ENCODE measurements at places on chromosomes 2 and 18.
A peak's percentile ranks its signal among the peaks of the same experiment; 100 is the strongest.

DNA sequence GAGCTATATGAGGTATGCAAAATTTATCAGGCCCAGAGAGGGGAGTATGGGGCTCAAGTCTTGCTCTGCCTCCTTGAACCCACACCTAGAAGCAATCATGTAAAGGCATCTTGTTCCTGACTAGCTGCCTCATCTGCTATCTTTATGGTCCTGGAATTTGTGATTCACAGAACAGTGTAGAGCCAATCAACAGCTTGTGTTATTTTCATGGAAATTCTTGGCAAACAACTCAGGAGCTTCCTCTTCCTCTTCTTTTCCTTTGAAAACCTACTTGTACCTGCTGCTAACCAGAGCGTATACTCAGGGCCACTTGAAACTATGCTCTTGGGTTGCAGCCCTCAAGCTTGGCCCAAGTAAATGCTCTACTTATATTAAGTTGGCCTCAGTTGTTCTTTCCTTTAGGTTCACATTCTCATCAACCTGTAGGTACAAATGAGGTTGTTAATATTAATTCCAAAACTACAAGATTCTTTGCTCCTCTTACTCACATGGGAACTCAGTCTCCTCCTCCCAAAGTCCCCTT is 3.5 kb upstream of the NOSTRIN start:
- DNase-seq: no peak

DNA sequence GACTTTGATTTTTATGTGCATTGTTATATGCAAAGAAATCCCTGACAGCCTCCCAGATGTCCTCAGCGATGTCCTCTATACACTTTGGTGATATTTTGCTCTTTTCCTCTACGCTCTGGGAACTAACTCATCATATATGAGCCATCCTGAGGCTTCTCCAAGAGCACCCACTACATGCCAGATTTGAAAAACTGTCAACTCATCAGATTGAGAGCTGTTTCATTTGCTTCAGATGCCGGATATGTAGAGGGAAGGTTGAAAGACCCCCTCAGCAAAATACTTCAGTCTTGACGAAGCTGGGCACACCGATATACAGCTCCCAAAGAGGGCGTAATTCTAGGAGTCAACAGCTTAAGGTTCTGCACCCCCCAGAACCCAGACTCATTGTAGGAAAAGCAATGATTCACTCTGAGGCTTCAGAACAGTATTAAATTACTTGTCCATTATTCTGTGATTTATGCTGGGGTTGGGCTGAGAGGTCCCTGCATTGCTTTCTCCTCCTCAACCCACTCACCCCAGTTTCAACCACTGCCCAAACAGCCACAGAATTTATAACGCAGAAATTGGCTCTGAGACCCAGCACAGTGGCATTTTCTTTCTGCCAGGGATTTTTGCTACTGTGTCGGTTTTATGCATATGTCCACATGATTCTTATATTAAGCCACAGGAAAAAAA is 341.8 kb downstream of the ALK start:
- DNase-seq: no peak

DNA sequence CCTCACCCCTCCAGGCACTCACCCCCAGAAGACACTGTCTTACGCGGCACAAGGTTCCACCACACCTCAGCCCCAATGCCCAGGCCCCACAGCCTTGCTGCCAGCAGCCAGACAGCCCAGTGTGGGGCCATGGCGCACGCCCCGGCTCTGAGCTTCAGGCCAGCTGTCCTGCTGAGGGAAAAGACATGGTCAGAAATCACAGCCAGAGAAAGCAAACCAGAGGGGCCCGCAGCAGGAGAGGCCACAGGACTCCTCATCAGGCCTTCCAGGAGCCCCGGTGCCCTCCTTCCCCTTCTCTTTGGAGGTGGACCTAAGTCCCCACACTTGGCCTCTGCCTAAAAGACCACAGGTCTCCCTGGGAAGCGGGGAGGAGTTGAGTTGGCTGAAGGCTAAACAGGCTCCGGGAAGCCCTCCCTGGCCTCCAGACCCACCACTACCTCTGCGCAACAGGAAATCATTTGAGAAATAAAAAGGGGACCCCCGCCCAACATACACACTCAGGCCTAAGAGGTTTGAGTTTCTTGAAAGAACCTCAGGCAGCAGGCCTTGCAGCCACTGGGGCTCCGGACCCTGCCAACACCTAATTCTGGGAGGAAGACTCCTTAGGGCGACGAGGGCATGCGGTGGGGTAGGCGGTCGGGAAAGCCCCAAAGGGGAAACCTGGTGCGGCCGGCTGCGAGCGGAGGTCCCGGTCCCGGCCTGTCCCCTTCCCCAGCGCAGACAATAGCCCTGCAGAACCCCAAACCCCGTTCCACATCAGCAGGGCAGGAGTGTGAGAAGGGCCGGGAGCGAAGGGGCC is 1.9 kb downstream of the SEMA4C start:
- DNase-seq: no peak

DNA sequence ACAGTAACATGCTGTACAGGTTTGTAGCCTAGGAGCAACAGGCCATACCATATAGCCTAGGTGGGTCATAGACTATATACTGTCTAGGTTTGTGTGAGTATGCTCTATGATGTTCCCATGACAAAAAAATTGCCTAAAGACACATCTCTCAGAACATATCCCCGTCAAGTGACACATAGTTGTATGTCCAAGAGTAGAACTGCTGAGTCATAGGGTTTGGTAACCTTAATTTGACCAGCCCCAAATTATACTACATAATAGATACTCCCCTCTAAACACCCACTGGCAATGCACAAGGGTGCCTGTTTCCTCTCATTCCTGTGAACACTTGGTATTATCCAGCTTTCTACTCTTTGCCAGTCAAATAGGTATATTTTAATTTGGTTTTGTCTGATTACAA is 161.6 kb downstream of the LCLAT1 start:
- no peak for DNase-seq

DNA sequence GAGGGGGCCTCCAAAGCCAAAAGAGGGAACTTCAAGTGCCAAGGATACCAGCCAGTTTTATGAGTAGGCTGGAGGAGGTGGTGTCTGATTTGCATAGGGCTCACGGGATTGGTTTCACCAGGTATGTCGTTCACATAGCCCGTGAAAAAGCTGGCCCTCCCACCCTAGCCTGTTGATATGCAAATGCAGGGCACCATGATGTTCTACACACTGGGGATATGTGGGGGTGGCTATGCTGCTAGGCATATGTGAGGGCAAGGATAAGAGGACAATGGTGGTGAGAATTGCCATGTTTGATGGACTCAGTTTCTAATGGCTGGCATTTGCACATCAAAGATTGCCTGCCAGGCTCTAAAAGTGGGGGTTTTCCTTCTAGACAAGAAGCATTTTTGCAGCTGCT is 378.6 kb downstream of the DPP10 start:
- no peak for DNase-seq

GRCh38 chr2:75602724-75603342 is 42.1 kb upstream of the EVA1A start:
- no peak for DNase-seq

GRCh38 chr18:46343931-46344372 is 239.8 kb downstream of the HAUS1 start:
- DNase-seq: no peak

DNA sequence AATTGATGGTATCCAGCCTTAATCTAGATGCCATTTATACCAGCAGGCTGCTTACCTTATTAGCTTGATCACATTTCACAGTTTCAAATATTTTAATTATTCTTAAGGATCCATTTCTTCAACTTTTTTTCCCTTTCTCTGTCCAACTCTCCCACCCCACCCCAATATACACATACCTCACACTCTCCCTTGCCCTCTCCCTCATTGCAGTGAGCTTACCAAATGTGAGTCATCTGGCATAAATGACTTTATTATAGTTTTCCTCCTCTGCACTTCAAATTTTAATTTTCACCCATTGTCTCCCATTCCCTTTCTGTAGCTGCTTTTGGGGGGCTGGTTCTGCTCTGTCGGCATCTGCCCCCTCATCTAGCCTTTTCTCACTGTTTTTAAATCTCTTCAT is 12.9 kb downstream of the HTR2B start:
- DNase-seq: no peak

DNA sequence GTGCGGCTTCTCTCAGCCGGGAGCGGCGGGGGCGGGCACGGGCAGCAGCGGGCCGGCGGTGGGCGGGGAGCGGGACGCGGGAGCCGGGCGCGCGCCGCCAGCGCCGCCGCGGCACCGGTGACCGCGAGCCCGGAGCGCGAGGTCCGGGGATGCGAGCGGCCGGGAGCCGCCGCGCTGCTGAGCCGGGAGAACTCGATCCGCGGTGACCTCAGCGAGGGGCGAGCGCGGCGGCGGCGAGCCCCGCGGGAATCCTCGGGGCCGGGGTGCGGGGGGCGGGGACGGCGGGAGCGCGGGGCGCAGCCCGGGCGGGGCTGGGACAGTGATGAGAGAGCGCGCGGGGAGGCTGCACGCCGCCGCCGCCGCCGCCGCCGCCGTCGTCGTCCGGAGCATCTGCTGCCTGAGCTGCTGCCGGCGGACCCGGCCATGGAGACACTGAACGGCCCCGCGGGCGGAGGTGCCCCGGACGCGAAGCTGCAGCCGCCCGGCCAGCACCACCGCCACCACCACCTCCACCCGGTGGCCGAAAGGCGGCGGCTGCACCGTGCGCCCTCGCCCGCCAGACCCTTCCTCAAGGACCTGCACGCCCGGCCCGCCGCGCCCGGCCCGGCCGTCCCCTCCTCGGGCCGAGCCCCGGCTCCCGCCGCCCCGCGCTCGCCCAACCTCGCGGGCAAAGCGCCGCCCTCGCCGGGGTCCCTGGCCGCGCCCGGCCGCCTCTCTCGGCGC is at the start of gene MTCL1:
Gene MTCL1, plus strand, starts transcription at position 319 of the 723 bp plus-strand sequence. Its CDS starts 105 bp downstream, at position 424.
- peak; percentile 76 for DNase-seq
